ENCODE measurements at places on chromosomes 16 and 17.

DNA sequence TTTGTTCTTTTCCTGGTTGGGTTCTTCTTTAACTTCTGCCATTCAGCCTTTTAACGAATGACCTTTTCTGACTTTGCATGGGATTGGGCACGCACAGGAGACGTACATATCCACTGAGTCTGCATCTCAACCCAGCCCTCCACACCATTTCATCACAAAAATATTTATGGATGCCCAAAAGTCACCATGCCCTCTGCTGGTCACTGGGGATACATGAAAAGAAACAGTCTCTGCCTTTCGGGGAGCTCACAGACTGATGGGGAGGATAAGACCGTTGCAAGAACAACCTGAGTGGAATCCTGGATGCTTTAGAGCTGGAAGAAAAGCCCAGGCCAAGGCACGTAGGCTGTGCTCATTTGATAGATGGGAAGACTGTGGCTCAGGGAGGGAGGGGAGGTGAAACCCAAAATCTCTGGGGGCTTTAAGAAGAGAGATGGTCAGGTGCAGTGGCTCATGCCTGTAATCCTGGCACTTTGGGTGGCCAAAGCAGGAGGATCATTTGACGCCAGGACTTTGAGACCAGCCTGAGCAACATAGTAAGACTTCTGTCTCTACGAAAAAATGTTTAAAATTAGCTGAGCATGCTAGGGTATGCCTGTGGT is 7.9 kb upstream of the MT2A start:
- DNase-seq = peak; percentile 73

DNA sequence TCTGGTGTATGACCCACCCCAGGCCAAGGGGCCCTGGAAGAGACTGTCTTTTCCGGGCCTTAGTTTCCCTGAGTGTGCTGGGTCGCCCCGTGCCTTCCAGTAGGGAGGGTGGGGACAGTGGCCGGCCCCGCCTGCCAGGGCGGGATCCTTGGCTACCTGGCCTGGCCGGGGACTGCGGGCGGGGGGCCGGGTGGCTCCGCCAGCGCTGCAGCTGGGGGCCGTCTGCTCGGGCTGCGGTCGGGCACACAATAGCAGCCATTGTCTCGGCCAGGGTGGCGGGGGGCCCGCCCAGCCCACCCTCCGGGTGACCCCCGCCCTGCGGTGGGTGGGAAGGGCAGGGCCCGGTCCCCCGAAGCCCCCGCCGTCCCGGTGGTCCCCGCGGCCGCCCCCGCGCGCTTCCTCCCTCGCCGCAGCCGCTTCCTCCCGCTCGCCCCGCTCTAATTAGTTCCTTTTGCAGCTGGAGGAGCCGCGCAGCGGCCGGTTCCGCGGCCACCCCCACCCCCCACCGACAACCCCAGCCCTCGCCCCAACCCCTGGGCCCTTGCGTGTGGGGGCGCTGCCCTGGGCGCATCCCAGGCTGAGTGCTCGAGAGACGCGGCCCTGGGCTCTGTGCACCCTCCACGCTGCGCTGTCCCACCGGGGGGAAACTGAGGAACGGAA is 11.6 kb downstream of the GLIS2 start:
- no peak for DNase-seq

GRCh38 chr16:28587386-28587785 is 9.5 kb downstream of the SULT1A2 start:
- DNase-seq = no peak

GRCh38 chr17:12445331-12445730 is 220.4 kb upstream of the MYOCD start:
- DNase-seq = no peak

DNA sequence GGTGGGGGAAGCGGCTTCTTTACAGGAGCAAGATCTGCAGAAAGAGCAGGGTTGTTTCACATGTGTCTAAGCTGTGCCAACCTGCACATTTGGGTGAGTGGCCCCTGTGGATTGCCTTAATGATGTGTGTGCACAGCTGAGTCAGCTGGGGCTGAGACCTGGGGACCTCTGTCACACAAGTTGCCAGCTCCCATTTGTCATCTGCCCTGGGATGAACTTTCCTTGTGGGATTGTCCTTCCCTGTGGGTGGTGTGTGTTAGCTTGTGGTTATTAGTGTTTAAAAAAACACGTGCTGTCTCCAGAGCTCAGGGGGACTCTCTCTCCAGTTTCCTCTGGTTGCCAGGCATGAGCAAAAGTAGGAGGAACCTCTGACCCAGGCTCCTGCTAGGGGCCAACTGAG is 400.5 kb upstream of the CCL2 start:
- DNase-seq = no peak

DNA sequence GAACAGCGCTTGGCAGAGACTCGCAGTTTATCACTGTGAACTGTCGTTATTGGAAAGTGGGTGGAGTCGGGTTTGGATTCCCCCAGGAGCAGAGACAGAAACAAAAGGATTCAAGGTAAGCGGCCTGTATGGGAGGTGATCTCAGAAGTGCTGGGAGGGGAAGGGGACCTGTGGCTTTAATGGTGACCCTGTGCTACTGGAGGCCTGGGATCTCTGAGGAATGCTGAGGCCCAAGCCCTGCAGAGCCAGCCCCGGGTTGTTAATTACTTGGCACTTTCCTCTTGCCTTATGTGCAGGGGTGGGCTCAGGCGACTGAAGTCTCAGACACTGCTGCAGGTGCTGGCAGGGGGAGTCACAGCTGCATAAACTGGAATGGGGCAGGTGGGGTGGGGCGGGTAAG is 27.4 kb downstream of the IRF8 start:
- no peak for DNase-seq

DNA sequence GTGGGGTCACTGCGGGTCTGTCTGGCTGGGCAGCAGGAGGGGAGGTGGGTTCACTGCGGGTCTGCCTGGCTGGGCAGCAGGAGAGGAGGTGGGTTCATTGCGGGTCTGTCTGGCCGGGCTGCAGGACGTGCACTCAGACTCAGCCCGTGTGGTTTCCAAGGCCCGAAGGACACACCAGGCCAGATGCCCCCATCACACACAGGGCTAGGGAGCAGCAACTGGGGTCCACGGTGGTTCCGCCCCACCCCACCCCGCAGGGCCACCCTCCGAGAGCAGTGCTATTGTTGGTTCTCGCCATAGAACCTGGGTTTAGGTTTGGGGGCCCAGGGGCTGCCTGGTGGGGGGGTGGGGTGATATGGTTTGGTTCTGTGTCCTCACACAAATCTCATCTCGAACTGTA is 5.8 kb upstream of the CIAO3 start:
- no peak for DNase-seq

DNA sequence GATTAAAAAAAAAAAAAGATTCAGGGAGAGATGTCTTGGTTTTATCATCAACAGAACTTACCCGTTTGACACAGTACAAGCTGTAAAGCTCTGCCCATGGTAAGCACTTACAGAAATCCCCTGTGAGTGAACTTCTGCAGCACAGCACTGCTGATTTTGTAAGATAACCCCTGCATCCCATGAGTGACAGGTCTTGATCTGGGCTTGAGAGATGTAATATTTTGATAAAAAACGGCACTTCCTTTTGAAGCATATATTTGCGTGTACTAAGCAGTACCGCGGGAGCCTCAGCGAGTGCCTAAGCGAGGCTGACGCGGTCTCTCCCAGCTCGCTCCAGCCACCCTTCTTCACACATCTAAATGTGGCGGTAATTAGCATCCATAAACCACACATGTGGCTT is 50.5 kb downstream of the IKZF3 start:
- DNase-seq = no peak

DNA sequence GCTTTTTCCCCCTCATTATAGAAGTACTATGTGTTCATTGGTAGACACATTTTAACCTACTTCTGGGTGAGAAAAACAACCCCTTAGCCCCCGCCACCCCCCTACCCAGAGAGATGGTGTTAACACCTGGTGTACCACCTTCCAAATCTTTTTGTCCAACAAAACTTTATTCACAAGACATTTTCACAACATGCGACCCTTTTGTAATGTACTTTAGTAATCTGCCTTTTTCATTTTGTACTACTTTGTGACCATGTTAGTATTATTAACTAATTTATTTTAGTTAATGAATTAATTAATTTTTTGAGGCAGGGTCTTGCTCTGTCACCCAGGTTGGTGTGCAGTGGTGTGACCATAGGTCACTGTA is 20.0 kb downstream of the PLCG2 start:
- no peak for DNase-seq

DNA sequence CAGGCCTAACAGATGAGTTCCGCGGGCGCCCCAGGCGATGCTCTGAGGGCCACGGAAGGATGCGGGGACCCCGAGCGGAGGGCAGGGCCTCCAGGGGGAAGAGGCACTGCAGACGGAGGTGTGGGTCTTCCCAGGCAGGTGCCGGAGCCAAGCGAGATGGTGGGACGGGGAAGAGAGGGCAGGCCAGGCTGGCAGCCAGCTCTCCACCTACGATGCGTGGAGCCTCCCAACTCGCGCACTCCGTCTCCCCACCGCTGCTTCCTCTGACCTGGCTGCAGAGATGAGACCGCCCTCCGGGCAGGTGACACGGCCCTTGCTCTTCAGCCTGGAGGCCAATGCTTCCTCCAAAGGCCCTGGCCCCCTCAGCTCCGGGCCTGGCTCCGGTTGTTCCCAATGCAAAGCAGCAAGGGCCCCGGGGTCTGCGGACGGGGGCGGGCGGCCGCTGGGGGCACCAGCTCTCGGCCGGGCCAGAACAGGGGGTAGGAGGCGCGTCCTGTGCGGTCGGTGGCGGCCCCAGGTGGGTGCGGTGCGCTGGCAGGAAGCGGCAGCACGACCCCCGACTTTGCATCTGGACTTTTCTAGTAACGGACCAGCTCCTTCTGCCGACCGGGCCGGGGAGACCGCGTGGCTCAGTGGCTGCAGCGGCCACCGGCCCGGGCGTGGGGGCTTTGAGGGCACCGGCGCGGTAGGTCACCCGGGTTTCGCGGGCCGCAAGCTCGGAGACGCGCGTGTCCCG is 1.5 kb upstream of the SOX8 start:
- no peak for DNase-seq

- DNase-seq = no peak
Measured at GRCh38 chr17:53896047-53896446, 73.3 kb downstream of the KIF2B start.

- no peak for DNase-seq
Measured at GRCh38 chr17:21313320-21313719, 28.8 kb downstream of the MAP2K3 start.

GRCh38 chr17:28716740-28717577 is 709 bp downstream of the RAB34 start:
- DNase-seq = peak; percentile 56

DNA sequence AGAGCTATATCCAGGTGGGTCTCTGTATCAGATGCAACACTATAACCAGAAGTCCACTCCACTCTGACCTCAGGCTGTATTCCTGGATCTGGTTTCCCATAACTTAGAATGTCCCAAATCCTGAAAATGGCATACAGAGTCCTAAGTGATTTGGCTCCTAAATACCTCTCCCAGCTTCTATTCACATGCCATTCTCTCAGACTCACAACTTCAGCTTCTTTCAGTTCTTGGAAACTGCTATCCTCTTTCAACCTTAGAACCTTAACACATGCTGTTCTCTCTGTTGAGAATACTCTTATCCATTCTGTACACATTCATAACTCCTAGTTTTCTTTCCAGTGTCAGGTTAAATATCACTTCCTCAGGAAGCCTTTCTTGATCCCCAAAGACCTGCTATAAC is 132.0 kb downstream of the BRIP1 start:
- DNase-seq = no peak

GRCh38 chr16:648071-648780 is 939 bp upstream of the WDR90 start:
- peak; percentile 29 for DNase-seq

- DNase-seq = no peak
Measured at GRCh38 chr17:4518901-4519300, 20.2 kb downstream of the SPNS2 start.

- DNase-seq = no peak
Measured at GRCh38 chr17:8556074-8556473, 74.5 kb downstream of the MYH10 start.

- no peak for DNase-seq
Measured at GRCh38 chr16:11737713-11738112, 4.9 kb downstream of the TXNDC11 start.

GRCh38 chr16:7980133-7980483 is 610.2 kb downstream of the TMEM114 start:
- no peak for DNase-seq

- no peak for DNase-seq
Measured at GRCh38 chr17:83117583-83117982, 38.2 kb downstream of the METRNL start.

DNA sequence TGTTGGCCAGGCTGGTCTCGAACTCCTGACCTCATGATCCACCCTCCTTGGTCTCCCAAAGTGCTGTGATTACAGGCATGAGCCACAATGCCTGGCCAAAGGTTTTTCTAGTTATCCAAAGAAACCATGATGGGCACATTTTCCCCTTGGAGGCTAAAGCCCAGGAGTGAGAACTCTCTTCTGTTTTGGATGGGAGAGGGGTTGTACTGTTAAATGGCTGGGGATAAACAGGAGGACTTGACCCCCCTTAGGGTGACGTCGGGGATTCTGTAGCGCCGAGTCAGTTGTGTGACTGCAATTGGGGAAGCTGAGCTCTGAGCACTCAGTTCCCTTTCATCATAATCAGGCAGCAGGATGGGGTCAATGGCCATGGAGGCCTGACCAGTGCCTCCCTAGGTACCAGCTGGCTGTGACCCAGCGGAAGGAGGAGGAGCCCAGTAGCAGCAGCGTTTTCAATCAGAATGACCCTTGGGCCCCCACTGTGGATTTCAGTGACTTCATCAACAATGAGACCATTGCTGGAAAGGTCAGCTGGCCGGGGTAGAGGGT is 4.1 kb downstream of the AOC3 start:
- no peak for DNase-seq

DNA sequence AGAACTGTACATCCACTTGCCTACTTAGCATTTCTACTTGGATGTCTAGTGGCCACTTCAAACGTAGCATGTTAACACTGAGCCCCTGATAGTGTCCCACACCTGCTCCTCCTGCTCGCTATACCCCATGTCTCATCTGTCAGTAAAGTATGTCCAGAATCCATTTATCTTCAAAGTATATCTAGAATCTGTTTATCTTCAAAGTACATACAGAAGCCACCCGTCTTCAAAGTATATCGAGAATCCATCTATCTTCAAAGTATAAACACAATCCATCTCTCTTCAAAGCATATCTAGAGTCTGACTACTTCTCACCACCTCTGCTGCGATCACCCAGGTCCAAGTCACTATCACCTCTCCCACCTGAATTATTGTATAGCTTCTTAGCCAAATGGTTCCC is 43.8 kb downstream of the MYO1D start:
- no peak for DNase-seq

DNA sequence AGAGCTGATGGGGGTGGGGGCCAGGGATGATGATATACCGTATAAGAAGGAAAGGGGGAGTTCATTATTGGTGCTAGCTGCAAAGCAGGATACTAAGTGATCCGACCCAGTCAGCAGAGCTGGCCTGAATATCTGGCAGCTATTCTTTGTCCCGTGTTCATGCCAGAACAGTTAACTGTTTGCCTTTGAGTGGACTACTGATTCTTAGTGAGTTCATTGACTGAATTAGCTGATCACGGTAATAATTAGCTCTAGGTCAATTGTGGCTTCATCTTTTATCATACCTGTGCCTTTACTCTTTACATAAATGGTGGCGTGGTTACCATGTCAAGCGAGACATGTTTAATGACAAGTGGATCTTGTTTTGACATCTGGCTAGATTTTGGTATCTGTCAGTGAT is 5.3 kb downstream of the KPNB1 start:
- no peak for DNase-seq

GRCh38 chr17:50114849-50115357 is 15.1 kb downstream of the SAMD14 start:
- peak; percentile 79 for DNase-seq
